CD4-positive, alpha-beta T cell treated with Interleukin-1 beta for 1 hour (primary cell): ENCODE measurements at places on chromosomes 7 and 10.

DNA sequence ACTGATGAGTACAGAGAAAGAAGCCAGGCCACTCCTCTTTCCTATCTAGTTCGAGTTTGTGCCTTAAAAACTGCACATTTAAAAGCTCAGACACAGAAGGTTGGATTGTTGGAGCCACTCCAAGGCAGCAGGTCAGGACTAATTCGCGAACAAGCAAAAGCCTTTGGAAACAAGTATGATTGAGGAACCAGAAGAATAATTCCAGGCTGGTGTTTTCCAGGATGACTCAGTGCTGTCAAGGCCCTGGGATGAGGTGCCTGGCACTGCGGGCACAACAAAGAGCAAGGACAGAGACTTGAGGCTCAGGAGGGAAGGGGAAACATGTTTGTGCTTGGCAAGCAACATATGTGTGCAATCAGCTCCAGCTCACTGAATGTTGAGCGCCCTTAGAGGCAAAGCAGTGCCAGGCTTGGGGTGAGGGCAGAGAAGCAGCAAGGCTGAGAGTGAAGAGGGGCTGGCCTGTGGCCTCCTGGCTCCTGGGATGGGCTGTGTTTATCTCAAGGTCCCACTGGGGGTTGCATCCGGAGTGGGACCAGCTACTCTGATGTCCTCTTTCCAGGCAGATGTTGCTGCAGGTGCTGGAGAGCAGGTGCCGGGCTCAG, 44.1 kb downstream of the VSTM4 start:
- DNase-seq = no peak

GRCh38 chr10:35564341-35564968, 40.7 kb upstream of the GJD4 start:
- peak; percentile 4 for DNase-seq

GRCh38 chr10:59970396-59971368, 64.3 kb upstream of the CCDC6 start:
- no peak for DNase-seq

DNA sequence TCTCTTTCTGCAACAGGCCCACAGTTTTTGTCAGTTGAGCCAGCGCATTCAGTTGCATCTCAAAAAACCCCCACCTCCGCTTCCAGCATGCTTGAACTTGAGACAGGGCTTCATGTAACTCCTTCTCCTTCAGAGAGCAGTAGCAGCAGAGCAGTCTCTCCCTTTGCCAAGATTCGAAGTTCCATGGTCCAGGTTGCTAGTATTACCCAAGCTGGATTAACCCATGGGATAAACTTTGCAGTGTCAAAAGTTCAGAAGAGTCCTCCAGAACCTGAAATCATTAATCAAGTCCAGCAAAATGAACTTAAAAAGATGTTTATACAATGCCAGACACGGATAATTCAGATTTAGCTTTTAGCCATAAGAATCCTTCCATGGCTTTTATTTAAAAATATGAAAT, 45.2 kb downstream of the MCMBP start:
- no peak for DNase-seq

- no peak for DNase-seq
These were observed 23.7 kb downstream of the PHTF2 start for GRCh38 chr7:77822269-77822668.
